ENCODE measurements at places on chromosomes 6 and 20. TPM values are rescaled to one million over a fixed set of nuclear protein-coding genes. Genes with fewer than 3 reads are reported as not detected.

GRCh38 chr20:872855-873520, 39.5 kb downstream of the FAM110A start:
- DNase-seq, result no peak

- no peak for DNase-seq
These were observed 2.8 kb downstream of the KCNQ5 start for GRCh38 chr6:72624557-72625160.

GRCh38 chr6:105191351-105191750, 11.5 kb upstream of the POPDC3 start:
- no peak for DNase-seq

GRCh38 chr20:44666066-44666465, 14.6 kb upstream of the ADA start:
- DNase-seq, result no peak

DNA sequence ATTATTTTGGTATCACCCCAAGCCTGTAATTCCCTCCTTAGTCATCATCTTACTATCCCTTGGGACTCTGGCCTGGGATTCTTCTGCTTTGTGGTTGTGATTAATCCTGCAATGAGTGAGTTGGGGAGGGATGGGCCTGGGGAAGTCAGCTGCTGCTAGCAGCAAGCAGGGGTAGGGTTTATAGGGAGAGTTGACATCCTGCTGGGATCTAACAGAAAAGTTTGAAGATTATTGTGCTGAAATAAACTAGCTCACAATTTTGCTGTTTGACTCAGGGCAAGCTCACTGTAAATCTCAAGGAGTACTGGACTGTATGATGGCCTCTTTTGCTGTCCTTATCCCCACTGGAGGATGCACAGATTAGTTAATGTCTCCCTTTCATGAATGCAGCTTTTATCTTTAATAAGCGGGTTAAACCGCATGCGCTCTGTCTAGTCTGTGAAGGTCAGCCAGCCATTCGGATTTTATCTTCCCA, 83.4 kb downstream of the JARID2 start:
- DNase-seq, result no peak

DNA sequence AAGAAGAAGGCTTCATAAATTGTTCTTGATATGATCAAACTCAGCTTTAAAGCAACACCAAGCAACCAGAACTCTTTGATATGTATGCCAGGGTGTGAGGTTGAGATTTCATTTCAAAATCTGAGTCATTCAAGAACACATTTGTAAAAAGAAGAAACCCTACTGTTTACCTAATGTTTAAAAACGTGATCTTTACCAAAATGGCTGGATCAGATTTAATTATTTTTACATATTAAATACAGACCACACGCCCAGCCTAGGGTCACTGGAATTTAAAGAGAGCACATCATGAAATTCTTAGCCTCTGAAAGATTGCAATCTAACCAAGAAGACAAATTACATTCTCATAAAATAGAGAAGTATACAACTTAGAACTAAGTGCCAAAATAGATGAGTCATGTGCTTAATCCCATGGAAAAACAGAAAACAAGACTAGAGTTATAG, 206.8 kb upstream of the SMLR1 start:
- no peak for DNase-seq

DNA sequence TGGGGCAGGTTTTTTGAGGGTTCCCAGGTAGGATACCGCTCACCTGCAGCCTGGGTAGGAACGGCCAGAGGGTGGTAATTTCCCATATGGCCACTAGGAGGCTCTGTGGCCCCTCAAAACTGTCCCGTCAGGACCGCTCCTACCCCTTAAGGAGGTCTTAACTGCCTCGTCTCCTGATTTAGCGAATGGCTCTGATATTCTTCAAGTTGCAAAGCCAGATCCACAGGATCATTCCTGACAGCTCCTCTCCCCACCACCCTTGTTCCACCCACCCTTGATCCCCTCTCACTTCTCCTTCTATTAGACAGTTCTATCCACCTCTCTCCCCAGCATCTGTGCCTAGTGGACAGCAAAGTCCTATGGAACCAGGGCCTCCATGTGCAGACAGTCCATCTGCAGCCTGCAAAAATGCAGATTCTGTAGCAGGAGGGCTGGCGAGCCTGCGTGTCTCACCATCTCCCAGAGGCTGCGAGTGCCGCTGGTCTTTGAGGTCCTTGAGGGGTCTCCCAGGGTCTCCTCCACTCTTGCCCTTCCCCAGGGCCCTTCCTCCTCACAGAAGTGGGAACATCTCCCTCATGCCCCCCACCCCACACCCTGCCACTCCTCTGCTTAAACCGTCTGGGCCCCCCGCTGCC, 34.3 kb upstream of the ZBP1 start:
- peak; percentile 58 for DNase-seq

DNA sequence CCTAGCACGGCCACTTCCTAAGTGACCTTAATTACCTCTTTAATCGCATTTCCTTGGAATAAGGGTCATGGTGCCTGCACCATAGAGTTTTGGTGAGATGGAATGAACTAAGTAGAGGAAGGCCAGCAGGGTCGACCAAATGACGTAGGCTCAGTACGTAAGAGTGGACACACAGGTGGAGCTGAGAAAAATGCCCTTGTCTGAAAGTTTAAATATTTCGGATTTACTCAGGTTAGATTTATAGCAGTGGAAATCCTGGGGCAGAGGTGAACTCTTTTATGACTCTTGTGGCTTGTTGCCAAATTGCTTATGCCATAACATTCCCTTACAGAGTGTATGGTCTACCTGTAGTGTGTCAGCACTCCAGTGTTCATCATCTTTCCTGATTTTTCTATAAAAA, 23.6 kb upstream of the BTBD3 start:
- DNase-seq, result no peak

GRCh38 chr20:7499201-7499600, 441.1 kb downstream of the HAO1 start:
- DNase-seq, result no peak

DNA sequence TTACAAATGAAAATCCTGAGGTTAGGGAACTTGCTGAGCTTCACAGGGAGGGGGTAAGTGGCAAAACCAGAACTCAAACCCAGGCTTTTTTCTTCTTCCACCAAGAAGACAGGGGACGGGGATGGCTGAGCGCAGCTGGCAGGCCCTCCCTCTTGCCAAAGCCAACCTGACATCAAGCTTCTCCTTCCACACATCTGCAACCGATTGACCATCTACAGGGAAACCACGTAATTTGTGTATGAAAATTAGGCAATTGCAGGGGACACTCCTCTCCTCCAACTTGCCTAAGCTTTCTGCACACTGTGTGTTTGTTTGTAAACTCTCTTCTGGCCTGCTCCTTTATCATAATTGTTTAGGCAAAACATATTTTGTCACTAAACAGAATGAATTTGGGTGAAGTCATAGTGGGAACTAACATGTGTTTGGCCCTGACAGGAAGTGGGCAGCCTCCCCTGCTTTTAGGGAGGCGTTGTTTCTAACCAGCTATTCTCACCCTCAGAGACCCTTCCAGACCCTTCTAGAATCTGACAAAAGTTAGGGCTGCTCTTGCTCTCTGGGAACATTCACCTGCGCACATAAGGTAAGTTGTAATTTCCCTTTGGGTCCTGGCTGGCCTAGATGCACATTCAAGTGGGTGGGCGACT, 18.9 kb downstream of the ZNF831 start:
- no peak for DNase-seq

DNA sequence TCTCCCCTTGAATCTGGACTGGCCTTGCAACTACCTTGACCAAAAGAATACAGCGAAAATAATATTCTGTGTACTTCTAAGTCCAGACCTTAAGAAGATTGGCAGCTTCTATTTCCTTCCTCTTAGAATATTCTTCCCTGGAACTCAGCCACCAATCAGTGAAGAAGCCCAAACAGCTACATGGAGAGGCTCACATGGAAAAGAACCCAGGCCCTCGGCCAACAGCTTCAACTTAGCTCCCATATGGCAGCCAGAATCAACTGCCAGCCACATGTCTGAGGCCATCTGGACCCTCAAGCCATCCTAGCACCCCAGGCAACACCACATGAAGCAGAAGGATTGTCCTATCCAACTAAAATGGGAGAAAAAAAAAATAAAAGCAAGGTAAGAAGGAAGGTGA, 178.8 kb downstream of the IBTK start:
- DNase-seq, result no peak

GRCh38 chr6:28323813-28324424, 12.0 kb downstream of the ZSCAN31 start:
- no peak for DNase-seq

DNA sequence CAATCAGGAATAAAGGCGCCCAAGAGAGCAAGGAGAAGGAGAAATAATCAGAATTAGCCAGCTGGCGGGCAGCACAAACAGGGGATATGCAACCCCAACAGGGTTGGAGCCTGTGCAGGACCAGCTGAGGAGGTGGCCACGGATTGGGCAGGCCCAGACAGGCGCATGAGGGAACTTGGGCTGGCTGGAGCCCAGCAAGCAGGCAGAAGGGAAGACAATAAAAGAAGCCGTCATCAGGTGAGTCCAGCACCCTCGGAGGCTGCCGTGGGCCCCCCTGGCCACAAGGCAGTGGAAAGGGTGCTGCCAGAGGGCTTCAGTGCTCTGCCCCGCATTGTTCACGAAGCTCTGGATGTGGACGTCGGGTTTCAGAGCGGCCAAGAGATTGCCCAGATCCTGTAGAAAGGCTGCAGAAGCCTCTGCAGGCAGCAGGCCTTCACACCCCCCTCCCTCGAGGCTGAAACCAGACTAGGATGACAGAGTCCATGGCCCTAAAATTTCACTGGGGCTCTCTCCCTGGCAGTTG, 28.4 kb upstream of the MAFB start:
- DNase-seq, result no peak

DNA sequence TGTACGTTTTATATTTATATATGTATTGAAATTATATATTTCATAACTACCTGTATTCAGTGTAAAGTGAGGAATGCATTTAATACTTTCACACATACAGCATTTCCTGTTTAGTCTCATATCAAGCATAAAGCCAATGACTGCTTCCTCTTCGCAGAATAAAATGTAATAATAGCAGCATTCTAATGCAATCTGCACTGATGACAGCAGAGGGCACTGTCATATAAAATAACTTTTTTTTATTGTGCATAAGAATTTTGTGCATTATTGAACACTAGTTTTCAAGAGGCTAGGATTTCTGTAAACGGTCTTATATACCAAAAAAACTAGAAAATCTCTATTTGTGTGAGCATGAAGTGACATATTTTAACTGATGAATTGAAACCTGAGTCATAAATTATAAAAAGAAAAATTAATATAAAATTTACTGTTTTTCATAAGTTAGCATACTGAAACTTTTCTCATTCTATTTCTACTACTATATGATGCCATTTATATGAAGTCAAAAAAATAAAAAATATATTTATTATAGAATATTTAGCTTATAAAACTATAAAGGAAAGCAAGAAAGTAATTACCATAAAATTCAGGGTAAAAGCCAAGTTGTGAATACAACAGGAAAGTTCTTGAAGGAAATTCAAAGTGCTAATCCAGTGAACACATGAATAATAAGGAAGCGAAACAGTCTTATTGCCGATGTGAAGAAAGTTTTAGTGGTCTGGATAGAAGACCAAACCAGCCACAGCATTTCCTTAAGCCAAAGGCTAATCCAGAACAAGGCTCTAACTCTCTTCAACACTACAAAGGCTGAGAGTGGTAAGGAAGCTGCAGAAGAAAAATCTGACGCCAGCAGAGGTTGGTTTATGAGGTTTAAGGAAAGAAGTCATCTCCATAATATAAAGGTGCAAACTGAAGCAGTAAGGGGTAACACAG, 36.3 kb downstream of the RNF146 start:
- peak; percentile 50 for DNase-seq

GRCh38 chr6:166424431-166424830, 41.7 kb upstream of the MPC1 start:
- DNase-seq, result no peak

- DNase-seq, result no peak
These were observed 8.2 kb downstream of the SPINT3 start for GRCh38 chr20:45507011-45507820.

GRCh38 chr6:157087974-157088373, 235.3 kb downstream of the TMEM242 start:
- no peak for DNase-seq

- DNase-seq, result no peak
These were observed 137.7 kb upstream of the ARMC2 start for GRCh38 chr6:108710551-108710950.

DNA sequence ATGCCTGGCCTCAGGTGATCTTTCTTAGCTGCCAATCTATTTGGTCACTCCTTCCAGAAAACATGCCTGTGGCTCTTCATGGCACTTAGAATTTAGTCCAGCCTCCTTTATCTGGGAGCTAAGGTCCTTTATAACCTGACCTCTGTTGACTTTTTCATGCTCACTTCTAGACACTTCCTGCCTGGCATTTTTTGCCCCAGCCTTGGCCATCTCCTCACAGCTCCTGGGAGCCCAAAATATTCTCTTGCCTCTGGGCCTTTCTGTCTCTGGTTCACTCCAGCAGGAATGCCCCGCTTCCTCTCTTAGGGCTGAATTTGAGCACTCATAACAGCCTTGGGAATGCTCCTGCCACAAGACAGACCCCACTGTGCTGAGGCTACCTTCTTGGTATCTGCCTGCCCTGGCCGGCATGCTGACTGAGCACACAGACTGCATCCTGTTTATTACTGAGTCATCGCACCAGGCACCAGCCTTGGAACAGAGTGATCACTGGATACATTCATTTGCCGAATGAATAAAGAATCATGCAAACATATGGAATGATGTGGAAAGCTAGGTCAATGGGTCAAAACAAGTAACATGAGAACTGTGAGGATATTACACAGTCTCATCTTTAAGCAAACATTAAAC, 5.8 kb upstream of the EEF1E1 start:
- DNase-seq, result no peak

ADGRF4 gene
- total RNA-seq, result 6.5 TPM

FAXC gene
- total RNA-seq, result 2.7 TPM

BPIFB2 gene
- not detected for total RNA-seq

XKR7 gene
- total RNA-seq, result 0.05 TPM

LPIN3 gene
- 30.4 TPM for total RNA-seq

FHL5 gene
- total RNA-seq, result 14.9 TPM

SOBP gene
- total RNA-seq, result 12.6 TPM

CCM2L gene
- 8.2 TPM for total RNA-seq

C20orf144 gene
- total RNA-seq, result not detected

STX11 gene
- total RNA-seq, result 5.8 TPM

SASH1 gene
- 97.2 TPM for total RNA-seq

Measured in ureter (tissue), 1 donor.